ENCODE measurements at places on chromosomes 5 and 9.

GRCh38 chr5:54581831-54582548 is 64.4 kb downstream of the SNX18 start:
- peak; percentile 16 for DNase-seq

DNA sequence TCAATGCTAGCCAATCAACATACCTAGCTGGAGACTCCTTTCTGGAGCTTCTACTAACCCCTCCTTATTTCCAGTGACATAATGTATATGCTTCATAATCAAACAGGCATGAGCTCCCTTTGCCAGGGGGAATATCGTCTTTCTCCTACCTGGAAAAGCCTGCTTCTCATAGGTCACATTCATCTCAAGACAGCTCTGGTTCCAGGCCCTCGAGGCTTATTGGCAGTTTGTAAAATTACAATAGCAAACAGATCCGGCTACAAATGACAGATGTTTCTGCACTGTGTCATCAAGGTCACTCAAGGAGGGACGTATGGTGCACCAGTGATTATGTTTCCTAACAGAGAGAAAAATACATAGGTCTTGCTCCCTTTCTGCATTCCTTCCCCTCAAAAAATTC is 140.0 kb downstream of the SAXO1 start:
- DNase-seq = no peak

- no peak for DNase-seq
Measured at GRCh38 chr9:77987880-77988525, 43.6 kb downstream of the GNAQ start.

DNA sequence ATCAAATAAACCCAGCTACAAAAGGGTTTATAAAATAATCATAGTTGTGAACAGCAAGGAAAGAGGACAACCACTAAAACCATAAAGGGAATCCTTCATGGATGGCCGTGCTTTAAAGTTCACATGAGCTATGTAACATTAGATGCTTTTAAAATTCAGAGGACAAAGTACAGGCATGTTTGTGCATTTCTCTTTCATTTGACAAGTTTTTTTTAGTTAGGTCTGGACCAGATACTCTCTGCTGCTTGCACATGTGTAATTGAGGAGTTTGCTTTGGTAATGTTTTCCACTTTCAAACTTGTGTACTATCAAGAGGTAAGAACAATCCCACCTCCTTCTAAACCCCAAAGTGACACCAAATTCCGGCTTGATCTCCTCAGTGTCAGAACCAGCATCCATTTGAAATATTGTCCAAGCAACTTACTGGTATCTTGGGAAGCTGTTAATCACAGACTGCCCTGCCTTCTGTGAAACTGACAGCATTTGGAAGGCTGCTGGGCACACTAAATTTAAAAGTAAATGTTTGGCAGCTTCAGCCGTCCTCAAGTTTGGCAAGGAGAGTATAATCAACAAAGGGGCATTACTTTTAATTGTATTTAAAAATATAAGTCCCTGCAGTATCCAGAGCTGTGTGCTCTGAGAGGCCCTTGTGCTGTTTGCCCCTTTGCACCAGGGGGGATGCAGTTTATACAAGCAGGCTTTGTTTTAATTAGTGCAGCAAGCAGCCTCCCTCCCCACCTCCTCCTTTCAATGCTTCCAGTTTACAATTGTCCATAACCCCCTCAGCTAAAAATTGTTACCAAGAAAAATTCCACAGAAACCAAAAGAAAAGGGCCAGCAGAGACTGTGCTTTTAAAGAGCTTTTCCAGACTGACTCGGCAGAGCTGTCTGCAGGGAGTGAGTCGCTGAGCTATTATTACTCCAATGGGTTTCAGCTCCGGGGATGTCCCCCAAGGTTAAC is 328.3 kb upstream of the MPDZ start:
- no peak for DNase-seq

GRCh38 chr5:124395287-124395686 is 351.2 kb downstream of the ZNF608 start:
- DNase-seq = no peak

DNA sequence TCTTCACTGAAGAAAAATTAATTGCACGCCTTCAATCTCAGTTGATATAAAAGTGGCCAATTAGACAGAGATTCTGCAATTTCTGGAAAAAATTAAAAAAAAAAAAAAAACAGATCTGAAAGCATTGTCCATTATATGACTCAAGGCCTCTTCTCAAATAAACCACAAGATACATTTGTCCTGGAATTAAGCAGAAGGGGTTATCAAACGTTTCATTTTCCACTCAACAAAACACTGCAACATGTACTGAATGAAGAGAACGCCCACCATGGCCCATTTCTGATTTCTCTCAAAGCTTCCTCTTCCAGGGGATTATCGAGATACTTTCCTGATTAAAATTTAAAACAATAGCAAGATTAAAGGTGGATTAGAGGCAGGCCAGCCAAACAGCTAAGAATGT is 5.8 kb upstream of the PAPPA start:
- no peak for DNase-seq

DNA sequence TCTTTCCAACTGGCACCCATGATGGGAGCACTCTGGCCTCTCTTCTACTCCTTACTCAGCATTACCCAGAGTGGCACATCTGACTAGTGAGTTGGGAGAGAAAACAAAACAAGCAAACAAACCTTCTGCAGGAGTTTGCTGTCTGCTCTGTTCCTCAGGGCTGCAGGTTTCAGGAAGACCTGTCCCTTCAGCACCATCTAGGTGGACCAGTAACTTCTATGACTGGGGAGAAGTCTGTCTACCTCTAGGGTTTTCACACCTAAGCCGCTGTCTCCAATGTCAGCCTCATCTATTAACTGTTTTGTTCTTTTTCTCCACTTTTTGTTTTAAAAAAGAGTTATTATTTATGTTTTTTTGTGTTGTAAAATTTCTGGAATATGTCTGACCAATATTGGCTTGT is 58.7 kb downstream of the RAB3C start:
- no peak for DNase-seq

DNA sequence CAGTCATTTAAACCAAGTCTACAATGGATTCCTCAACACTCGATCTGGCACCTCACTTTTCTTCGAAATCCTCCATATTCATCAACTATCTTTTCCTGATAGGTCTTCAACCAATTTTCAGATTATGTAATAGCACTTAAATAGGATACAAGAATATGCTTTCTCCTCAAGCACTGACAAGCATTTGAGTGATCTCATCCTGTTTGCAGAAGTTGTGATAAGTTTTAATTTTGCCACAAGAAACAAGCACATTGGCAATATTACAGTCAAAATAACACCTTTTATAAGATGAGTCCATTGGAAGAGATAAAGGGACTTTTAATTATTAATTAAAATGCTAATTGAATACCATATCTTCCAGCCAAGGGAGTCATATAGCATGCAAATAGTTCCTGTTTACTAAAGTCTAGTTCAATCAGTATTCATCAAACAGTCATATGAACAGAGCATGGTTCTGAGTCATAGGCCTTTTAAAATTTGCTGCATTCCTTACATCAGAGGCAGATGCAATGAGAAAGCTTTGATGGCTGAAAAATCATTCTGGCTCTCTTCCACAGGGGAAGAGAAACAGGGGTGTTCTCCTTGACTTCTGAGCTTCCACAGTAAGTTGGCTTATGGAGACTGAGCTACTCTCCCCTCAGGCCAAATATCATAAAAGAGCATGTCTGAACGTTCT is 32.7 kb upstream of the ZCCHC9 start:
- peak; percentile 85 for DNase-seq
